ENCODE measurements at places on chromosomes 6 and 20.

GRCh38 chr6:148818939-148819575 lies 72.2 kb downstream of the UST start:
- DNase-seq: no peak

DNA sequence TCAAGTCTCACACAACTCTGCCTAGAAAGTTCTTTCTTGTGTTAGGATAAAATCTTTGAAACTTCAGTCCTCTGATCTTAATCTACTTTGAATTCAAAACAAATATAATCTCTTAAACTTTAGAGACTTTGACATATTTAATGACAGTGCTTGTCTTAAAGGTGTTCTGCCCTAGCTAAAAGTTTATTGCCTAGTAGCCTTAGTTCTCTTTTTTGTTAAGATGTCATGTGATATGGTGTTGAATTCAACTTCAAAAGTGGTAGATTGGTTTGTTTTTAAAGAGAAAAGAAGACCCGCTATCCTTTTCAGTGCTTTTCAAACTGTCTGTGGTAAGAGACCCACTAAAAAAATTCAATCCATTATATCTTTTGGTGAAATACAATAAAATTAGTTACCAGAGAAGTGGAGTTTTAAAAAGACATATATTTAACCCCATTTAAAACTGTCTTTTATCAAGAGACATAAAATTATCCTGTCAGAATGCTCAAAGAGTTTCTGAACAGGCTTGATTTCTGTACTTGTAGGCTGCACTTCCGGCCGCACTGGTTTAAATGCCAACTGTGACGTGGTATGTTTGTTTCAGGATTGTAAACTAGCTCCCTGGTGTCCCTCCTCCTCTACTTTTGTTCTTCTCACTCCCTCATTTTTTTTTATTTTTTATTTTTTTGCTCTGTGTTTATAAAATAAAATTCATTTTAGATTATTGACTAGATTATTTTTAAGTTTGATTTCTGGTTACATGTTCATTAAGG lies 76.5 kb downstream of the QKI start:
- DNase-seq: no peak

GRCh38 chr20:760751-761417 lies 7.4 kb downstream of the SLC52A3 start:
- DNase-seq: no peak

- DNase-seq: no peak
These were observed 156.9 kb downstream of the ASCC3 start for GRCh38 chr6:100724222-100724621.

DNA sequence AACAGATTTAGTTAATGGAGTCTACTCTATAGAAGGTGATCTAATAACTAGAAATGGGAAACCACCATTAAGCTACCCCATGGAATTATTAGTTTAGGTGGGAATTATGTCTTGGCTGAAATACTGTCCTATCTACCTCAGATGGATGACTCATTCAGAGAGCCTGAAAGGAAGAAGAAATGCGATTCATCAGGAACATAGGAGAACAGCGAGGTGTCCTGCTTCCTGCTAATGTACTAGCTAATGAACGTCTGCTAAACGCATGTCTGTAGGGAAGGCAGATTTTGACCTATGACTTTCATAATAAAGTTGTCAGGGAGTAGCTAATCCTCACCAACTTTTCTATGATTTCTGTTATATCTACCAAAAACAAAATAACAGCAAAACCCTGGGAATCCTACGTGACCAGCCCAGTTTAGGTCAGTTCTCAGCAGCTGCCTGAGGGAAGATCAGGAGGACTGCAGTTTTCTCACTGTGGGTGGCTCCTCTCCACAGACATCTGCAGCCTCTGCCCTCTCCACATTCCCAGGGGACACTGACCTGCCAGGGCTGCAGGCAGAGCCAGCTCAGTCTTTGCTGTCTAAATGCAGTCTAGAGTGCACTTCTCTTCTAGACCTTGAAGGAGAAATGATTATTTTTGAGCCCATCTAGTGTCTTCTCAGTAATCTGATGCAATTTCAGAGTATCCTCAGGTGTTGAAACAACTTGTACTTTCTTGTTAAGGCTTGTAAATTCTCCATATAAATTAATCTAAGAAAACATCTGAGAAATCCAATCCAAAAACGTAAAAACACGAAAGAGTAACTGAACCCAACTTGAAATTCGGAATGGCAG lies 18.1 kb upstream of the SFT2D1 start:
- DNase-seq: no peak

DNA sequence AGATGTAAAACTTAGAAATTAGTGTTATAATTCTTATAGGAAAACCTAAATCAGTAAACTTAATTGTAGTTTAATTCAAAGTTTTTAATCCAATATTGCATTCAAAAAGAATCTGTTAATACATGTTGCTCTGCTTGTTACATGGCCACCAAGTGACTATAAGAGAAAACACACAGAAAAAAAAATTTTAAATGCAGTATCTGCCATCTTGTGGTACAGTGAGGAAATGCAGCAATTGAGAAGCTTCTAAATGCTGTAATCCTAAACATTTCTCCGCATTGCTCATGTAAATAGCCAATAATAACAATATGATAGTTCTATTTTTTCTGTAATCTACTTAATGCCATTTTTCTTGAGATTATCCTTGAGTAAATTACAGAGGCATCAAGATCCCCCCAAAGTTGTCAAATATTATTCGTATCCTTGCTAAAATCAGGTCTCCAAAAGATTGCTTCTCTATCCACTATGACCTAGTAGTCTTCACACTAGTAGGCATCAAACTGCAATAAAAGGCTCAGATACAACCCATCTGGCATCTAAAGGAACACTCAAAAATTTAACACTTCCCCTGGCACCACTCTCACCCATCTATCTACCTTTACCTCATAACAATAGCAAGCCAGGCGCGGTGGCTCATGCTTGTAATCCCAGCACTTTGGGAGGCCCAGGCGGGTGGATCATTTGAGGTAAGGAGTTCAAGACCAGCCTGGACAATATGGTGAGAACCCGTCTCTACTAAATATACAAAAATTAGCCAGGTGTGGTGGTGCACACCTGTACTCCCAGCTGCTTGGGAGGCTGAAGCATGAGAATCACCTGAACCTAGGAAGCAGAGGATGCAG lies 34.6 kb downstream of the HDAC2 start:
- peak; percentile 51 for DNase-seq

DNA sequence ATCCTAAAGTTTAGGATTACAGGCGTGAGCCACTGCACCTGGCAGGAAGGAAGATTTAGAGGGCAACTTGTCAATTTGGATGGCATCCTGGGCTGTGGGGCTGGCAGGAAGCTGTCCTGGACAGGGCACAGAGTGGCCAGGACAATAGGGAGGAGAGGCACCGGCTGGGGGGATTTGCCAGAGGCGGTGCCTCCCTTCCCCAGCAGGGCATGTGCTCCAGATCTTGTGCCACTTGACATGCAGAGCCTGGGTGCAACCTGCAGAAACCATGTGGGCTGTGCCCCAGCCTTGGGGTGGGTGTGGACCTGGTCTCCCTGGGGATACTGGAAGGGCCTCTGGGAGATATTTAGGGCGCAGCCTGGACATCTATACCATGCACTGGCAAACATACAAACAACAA lies 58.6 kb upstream of the EEF1A1 start:
- DNase-seq: no peak

GRCh38 chr6:27176523-27177484 lies 70.7 kb upstream of the PRSS16 start:
- DNase-seq: peak; percentile 72

- DNase-seq: no peak
These were observed 3.5 kb downstream of the SOBP start for GRCh38 chr6:107493158-107494057.

DNA sequence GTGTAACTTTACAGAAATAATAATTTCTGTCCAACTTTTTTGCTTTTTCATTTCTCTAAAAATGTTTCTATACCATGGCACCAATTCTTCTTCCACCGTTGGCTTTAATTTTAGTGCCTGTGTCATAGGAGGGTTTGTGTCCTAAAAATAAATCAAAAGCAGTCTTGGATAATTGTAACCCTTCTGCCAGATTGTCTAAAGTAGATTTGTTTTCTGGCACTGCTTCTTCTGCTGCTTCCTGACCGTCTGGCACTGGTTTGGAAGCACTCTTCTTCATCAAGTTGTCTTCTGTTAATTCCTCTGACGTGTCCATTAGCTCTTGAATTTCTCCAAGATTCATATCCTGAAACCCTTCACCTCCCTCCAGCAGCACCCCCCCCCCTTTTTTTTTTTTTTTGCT lies 33.1 kb downstream of the SCAF8 start:
- no peak for DNase-seq

GRCh38 chr6:109239651-109240321 lies 142.5 kb downstream of the CD164 start:
- DNase-seq: no peak

Measured in CD4-positive, alpha-beta T cell treated with Interleukin-4 for 4 hours (primary cell).